Amniotic stem cell (primary cell): ENCODE measurements at places on chromosomes 3 and 15.

DNA sequence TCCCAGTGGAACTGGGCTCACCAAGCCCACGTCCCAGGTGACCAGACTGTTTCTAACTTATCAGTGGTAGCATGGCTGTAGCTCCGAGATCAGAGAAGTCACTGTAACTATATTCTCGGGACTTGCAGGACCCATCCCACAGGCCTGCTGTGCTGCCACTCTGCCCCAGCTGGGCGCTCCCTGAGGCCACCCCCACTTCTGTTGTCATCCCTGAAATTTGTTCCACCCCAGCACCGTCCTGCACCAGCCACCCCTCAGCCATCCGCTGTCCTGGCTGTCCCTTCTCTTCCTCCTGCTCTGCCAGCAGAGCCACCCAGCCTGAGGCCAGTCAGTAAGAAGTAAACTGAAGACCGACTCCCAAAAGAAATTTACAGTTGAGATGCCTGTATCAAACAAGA is 33.0 kb upstream of the VILL start:
- DNase-seq, result no peak

- DNase-seq, result no peak
These were observed 154.3 kb upstream of the IGF1R start for GRCh38 chr15:98493966-98494511.

- DNase-seq, result no peak
These were observed 23.7 kb downstream of the CYP19A1 start for GRCh38 chr15:51314391-51315337.

- no peak for DNase-seq
These were observed 866.9 kb downstream of the FHIT start for GRCh38 chr3:60384341-60384740.

GRCh38 chr3:43817825-43818224 is 127.1 kb downstream of the ABHD5 start:
- no peak for DNase-seq

GRCh38 chr15:68819495-68820294 is 1.0 kb downstream of the ANP32A start:
- no peak for DNase-seq

GRCh38 chr3:55591888-55592287 is 104.8 kb upstream of the WNT5A start:
- no peak for DNase-seq

DNA sequence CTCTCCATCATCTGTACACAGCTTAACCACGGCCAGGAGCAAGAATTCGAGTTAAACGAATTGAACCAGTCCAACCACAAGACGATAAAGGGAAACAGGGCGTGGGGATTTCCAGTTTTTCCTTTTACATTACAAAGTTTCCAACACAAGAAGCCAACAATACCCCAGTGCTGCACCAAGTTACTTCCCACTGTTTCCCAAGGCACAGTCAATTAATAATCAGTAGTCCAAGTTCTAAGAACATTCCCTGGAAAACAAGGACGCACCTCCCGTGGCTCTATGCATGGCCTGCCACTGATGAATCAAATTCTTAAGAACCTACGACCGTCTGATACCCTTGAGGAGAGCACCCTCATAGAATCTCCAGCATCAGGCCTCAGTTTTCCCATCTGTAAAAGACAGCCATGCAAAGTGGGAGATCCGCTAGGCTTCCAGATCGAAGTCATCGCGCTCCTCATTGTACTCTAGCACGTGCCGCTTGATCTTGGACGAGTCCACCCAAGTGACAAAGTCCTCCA is 774 bp downstream of the IMP3 start:
- DNase-seq, result no peak

DNA sequence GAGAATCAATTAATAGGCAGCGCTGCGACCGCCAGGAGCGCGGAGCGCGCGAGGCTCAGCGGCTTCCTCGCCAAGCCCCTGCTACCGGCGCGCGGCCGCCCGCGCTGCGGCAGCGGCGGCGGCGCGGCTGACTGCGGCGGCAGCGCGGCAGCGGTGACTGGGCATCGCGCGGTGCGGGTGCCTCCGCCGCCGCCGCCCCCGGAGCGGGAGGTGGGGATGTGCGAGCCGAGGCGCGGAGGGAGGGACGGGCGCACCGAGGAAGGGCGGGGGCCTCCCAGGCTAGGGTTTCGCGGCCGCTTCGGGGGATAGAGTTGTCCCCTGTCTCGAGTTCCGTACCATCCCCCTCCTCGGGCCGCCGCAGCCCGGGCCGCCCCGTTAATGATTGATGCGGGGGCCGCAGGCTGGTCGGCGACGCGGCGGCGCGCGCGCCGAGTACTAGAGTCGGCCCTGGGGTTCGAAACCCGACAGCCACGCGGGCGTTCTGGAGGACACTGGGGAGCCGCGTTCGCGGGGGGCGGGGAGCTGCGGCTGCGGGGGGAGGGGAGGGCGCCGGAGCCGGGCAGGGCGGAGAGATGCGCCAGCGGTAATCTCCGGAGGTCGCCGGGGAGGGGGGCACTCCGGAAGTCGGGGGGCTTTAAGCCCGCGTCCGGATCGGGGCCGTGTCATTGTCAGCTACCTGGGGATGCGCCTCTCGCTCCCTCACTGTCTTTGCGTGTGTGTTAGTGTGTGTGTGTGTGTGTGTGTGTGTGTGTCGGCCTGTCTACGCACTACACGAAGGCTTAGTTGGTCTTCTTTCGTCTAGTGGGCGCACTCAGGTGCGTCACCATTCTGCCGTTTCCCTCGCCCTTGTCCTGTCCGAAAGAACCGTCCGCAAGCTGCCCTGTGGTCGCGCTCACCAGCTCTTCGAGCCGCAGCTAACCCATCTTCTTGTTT is at the start of gene PAQR9:
PAQR9 (minus strand) TSS at position 159 of the 933 bp plus-strand sequence. CDS start 338 bp downstream, outside the sequence.
- no peak for DNase-seq

- no peak for DNase-seq
These were observed 41.6 kb downstream of the PIK3CA start for GRCh38 chr3:179189759-179190158.

DNA sequence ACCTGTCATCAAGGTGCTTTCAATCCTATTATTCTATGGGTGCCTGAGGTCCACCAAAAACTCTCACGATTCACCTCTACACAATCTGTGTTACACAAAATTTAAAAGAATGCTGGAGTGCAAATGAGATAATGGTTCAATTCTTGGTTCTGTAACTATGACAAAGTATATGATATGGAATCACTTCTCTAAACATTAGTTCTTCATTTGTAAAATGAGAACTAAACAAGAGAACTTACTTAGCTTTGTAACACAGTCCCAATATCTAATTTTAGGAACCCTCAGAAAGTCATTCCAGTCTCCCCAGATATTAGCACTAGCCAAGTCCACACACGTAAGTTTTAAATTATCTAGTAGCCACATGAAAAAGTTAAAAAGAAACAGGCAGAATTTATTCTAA is 111.5 kb downstream of the TBL1XR1 start:
- DNase-seq, result no peak

DNA sequence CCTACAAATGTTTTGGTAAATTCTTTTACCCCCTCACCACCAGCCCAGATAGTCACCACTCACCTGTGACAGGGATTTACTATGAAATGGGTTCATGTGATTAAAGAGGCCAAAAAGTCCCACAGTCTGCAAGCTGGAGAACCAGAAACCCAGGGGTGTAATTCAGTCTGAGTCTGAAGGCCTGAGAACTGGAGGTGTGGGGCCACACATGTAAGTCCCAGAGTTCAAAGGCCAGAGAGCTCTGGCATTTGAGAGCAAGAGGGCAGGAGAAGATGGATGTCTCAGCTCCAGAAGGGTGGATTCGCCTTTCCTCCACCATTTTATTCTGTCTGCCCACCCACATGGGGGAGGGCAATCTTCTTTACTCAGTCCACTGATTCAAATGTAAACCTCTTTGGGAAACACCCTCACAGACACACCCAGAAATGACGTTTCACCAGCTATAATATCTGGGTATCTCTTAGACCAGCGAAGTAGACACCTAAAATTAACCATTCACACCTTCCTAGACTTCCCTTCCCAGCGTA is 11.9 kb downstream of the RTP3 start:
- no peak for DNase-seq

- DNase-seq, result no peak
These were observed 175.5 kb downstream of the NECTIN3 start for GRCh38 chr3:111246967-111247760.

DNA sequence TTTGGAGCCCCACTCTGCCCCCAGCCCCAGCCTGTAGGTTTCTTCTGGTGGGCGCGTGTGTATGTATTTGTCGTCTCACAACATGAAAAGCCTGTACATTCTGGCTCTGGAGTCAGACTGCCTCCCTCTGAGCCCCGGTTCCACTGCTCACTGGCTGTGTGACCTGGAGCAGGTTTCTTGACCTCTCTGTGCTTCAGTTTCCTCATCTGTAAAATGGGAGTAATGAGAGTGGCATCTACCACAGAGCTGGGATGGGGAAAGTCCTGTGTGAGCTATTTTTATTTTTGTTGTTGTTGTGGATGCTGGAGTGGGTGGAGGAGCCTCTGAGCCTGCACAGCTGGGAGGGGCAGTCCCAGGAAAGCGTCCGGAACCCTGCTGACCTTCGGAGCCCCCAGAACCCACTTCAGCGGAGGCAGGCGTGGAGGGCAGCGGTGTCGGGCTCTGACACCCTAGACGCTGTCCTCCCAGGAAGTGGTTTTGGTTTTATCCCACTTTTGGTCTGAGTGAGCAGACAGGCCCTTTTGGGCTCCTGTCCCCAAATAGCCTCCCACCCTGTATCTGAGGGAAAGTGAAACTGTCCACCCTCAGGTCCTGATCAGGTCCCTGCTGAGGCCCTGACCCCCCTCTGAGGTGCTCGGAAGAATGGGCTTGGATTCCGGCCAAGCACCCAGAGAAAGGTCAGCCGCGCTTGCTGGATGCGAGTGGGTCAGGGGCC is 103.5 kb downstream of the CHSY1 start:
- DNase-seq, result no peak

- no peak for DNase-seq
These were observed 21.1 kb downstream of the CTSH start for GRCh38 chr15:78923480-78924360.

DNA sequence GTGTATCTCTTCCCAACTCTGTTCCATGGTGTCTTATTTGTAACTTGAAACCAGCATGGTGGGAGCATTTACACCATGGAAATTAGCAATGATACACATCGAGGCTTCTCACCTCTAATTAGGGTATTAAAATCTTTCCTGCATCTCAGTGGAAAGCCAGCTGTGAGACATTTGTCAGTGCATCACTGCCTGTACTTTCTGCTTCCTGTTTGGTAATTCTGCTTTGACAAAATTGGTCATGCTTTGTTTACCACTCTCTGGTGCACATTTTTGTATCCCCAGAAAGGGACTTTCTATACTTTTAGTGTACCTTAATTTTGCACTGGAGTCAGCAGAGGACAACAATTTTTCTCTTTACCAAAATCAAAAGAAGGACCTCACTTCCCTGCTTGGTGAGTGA is 402.1 kb downstream of the PDCD6IP start:
- no peak for DNase-seq

- peak; percentile 4 for DNase-seq
These were observed 16.2 kb upstream of the VILL start for GRCh38 chr3:37974121-37975083.

GRCh38 chr3:148344521-148344920 is 353.2 kb upstream of the AGTR1 start:
- DNase-seq, result no peak

GRCh38 chr15:50024281-50024680 is 94.8 kb downstream of the ATP8B4 start:
- DNase-seq, result no peak

DNA sequence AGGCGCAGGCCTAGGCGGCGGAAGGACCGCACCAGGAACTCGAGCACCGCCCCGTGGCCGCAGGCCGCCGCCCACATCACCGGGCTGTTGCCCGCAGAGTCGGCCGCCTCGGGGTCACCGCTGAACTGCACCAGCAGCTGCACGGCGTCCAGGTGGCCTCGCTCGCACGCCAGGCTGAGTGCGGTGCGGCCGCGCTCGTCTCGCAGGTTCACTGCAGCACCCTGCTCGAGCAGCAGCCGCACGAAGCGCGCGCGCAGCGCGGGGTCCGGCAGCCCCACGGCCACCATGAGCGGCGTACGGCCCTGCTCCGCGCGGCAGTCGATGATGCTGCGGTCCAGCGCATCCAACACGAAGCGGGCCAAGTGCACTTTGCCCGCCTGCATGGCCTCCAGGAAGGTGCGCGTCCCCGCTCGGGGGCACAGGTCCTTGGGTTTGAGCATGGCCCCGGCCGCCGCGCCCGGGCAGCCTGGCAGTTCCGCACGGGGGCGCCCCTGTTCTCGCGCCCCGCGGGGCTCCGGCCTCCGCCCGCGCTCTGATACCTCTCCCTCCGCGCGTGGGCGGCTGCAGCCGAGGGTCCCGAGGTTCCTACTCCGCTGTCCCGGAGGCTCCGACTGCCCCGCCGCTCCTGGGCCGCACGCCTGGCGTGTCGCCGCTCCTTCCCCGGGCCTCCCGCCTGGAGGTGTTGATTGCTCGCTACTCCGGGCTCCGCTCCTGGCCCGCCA is 556 bp downstream of the ANKRD63 start:
- DNase-seq, result no peak

DNA sequence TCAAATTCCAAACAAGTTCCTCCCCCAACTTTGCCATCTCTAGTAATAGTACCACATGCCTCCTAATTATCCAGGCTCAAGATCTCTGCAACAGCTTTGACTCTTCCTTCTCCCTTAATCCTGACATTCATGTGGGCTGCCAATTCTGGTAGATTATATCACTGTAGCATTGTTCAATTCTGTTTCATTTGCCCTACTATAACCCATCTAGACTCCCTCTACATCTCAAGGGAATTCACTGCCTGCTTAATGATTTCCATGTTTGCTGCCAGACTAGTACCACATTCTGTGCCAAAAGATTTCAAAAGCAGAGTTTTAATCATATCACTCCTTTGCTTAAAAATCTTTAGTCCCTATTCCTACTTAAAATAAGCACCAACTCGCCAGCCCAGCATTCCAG is 34.6 kb upstream of the PPIB start:
- no peak for DNase-seq

DNA sequence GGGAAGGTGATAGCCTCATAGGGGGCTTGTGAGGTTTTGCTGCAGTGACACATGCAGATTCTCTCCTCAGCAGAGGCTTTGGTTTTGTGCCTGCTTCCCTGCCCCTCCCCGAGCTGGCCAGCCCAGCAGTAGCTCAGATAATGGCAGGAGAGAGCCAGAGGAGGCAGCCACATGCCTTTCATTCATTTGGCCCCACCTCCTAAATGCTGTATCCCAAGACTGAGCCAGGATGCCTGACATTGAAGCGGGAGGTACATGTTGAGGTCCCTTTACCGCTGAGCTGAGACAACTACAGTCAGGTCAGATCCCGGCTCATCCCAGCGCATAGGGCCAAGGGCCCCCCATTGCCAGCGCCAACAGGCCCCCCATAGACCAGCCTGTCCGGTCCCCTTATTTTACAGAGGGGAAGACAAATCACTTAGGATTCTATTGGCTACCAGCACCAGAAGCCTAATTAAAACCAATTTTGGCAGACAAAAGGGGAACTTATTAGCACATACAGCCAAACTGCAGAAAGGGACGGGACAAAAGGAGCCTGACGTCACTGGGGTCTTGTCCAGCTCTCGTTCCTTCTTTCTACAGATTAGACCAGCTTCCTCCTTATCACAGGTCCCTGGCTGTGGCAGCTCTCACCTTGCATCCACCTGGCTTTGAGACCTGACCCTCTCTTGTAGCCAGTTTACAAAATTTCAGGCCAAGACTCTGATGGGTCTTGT is 12.1 kb upstream of the POLG start:
- no peak for DNase-seq
